ENCODE measurements at places on chromosomes 7 and 10.

DNA sequence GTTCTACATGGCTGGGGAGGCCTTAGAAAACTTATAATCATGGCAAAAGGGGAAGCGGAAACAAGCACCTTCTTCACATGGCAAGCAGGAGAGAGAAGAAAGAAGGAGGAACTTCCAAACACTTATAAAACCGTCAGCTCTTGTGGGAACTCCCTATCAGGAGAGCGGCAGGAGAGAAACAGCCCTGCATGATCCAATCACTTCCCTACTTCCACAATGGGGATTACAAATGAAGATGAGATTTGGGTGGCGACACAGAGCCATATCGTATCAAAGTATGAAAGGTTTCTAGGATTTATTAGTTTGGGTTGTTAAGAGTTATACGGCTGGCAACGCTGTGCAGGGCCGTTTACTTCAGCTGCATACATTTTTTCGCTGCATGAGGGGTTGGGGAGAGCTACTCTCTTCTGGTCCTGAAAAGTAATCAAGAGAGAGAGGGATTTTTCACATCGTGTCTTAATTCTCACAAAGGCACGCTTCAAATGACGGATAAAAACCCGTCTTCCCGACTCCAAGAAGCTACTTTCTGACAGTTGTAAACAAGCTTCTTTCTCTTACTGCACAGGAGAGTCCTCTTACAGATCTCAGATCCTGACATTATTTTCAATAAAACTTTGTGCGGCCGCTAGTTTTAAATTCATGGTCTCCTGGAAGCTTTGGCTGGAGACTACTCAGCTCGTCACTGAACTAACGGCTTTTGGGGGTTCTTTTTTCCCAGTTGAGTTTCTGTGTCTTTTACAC, 751 bp upstream of the GTPBP10 start:
- DNase-seq = no peak

DNA sequence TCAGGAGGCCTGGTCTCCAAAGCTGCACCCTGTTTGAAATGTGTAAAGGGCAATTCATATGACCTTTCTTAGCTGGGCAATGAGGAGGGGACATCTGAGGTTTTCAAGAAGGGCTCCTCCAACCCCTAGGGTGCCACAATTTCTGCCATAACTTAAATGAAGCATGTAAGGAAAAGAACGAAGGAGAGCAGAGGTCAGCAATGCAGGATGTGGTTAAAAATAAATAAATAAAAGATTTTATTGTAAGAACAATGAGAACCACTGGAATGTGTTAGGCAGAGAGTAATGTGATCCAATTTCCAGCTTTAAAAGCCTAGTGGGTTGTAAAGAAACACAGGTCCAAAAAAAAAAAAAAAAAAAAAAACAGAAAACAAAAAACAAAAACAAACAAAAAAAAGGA, 673.1 kb downstream of the TNS3 start:
- no peak for DNase-seq

DNA sequence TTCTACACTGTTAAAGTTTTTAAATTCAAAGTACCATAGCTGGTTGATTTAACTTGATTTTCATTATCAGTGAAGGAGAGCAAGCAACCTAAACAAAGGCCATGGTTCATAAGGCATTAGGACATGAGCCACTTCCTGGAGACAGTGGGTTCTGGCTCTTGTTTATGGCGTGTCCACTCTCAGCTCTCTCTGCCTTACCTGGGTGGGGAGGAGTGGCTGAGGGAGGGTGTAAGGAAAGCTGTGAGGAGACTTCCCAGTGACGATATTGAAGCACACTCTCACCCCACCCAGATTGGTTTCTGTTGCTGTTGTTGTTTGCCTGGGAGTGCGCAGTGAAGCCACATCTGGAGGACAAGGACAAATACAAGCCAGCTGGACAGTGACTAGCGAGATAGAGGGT, 365.3 kb upstream of the FZD8 start:
- no peak for DNase-seq

- DNase-seq = no peak
Observed at GRCh38 chr7:5703572-5704533, 77.6 kb downstream of the RNF216 start.

- no peak for DNase-seq
Observed at GRCh38 chr10:50497758-50498157, 126.0 kb downstream of the SGMS1 start.
